ENCODE measurements at places on chromosomes 2 and 18. TPM values are rescaled to one million over a fixed set of nuclear protein-coding genes. Genes with fewer than 3 reads are reported as not detected.

- no peak for DNase-seq
Observed at GRCh38 chr2:227551836-227552235, 46.9 kb upstream of the SCYGR2 start.

DNA sequence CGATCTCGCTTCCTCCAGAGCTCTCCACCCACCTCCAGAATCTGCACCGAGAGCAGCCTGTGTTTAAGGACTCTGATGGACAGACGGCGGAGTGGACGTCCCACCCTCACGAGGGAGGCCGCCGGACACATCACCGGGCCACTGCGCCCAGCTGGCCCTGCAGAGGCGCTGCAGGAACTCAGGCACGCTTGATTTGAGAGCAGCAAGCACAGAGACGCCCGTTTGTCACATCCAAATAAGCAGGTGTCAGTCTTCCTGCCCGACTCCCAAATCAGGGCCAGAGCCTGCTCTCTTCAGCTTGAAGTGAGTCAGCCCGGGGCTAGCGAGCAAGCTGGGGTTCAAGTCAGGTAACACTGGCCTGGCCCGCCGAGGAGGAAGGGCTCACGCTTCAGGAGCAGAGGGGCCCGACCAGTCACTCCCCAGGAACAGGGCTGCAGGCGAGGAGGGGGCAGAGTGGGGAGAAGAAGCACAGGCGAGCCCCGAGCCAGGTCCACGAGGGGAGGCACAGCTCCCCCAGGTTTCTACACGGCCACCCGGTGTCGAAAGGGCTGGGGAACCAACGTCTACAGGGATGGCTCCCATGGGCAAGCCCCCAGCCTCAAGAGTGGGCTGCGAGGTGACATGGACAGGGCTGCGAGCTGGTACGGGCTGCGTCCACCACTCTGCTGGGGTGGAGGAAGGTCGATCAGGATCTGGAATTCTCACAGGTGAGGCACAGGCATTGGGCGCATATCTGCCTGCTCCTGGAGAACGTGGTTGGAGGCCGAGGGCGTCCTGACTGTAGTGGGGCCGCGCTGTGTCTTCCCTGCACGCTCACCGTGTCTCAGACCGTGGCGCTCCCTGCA, 52.5 kb upstream of the CTDP1 start:
- DNase-seq = no peak

Gene ACMSD
- total RNA-seq = not detected

- DNase-seq = no peak
Observed at GRCh38 chr18:13036622-13037320, 45.6 kb downstream of the CEP192 start.

Gene MATN3
- total RNA-seq = 38.5 TPM

Gene NTSR2
- total RNA-seq = not detected

- no peak for DNase-seq
Observed at GRCh38 chr2:178530131-178530530, 49.9 kb downstream of the PLEKHA3 start.

Gene TCF7L1
- total RNA-seq = 90.6 TPM

Gene AMER3
- total RNA-seq = 1.1 TPM

Gene ANKRD30BL
- total RNA-seq = 0.18 TPM

DNA sequence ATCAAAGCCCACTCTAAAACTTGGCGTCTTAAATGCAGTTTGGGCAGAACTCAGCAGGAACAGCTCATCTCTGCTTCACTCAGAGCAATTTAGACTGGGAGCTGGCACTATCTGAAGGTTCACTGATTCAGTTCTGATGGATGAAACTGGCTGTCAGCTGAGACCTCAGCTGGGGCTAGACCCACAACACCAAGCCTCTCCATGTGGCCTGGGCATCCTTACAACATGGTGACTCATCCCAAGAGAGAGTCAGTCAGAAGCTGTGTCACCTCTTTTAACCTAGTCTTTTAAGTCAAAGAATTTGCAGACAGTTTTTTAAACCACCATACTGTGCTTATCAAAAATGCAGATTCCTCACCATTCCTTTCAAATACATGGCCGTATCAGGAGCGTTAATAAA, 62.6 kb upstream of the ZNF397 start:
- no peak for DNase-seq

GRCh38 chr2:46062637-46063412, 234.4 kb upstream of the EPAS1 start:
- peak; percentile 92 for DNase-seq

GRCh38 chr18:79549638-79550000, 130.0 kb upstream of the CTDP1 start:
- peak; percentile 36 for DNase-seq

- DNase-seq = peak; percentile 16
Observed at GRCh38 chr2:236010920-236011685, 157.1 kb downstream of the GBX2 start.

Gene CYBRD1
- total RNA-seq = 4.7 TPM

GRCh38 chr2:30446602-30447148, 371 bp upstream of the LCLAT1 start:
- DNase-seq = no peak

- DNase-seq = no peak
Observed at GRCh38 chr2:28680657-28681056, 71.0 kb upstream of the PPP1CB start.

DNA sequence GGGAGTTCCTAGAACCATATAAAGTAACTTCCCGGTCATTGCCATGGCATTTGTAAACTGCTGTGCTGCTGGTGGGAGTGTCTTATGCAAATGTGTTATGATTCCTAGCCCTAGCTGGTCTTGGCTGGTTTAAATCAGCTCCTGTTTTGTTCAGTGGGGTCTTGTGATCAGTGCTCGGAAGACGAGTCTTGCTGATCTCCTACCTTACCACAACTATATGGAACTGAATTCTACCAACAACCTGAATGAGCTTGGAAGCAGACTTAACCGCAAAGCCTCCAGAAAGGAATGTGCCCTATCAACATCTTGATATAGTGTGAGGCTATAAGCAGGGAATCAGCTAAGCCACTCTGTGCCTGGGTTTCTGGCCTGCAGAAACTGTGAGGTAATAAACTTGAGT, 33.5 kb downstream of the POLE4 start:
- DNase-seq = no peak

DNA sequence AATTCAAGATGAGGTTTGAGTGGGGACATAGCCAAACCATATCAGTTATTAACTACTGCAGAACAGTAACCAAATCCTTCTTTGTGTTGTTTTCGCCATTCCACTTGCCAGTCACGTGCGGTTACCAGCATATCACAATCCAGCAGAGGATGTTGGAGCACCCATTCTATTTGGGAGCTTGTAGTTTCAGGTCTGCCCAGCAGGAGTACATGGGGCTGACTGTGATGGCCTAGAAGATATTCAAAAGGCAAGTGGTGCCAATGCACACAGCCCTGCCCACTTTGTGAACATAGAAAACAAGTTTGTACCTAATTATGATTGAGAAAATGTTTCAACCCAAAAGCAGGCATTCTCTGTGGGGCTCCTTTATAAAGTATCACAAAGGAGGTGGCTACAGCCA, 57.0 kb downstream of the ZNF519 start:
- DNase-seq = no peak

Gene DGUOK
- total RNA-seq = 81.1 TPM

Measured in endodermal cell (in vitro differentiated cells).